ENCODE measurements at places on chromosomes 6 and 20.

DNA sequence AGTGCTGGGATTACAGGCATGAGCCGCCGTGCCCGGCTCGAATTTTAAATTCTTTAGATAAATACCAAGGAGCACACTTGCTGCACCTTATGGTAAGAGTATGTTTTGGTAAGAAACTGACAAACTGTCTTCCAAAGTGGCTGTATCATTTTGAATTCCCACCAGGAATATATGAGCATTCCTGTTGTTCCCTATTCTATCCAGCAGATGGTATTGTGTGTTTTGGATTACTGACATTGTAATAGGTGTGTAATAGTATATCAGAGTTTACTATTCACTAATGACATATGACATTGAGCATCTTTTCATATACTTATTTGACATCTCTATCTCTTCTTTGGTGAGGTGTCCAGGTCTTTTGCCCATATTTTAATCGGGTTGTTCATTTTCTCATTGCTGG is 40.5 kb downstream of the TGM6 start:
- no peak for DNase-seq

DNA sequence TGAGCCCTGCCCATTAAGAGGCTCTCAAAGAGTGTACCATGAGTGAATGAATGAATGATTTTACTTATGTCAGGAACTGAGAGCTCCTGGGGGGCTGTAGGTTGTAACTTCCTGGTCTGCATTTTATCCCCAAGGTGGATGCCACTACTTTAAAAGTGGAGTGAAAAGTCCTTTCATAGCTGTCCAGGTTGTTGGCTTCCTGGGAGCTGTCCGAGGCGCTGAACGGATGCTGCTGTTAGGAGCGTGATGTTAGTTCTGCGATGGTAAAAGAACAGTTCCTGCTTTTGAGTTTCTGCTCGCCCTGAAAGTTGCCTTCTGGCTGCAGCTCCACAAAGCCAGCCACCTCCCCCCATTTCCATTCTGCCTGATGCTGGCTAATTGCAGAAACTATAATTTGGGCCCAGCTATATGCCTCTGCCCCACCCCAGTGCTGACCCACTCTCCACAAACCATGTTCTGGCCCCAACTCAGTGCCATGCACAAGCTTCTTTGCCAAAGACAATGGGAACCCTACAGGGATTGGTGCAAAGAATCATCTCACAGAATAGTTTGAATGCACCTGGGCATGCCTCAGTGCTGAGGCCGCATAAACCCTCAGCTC is 330.9 kb upstream of the CDH4 start:
- no peak for DNase-seq

- no peak for DNase-seq
Measured at GRCh38 chr20:11522366-11522741, 395.3 kb upstream of the BTBD3 start.

DNA sequence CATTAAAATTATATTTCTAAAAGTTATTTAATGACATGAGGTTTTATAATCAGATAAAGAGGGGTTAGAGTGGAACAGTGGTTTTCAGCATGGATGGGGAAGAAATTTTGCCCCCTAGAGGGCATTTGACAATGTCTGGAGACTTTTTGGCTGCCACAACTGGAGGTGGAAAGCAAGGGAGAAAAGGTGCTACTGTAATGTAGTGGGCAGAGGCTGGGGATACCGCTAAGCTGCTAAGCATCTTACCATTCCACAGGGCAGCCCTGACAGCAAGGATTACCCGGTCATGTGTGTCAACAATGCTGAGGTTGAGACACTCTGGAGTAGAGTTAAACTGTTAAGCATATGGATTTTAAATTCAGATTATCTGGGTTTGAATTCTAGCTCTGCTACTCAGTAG is 52.9 kb upstream of the FABP7 start:
- DNase-seq = no peak

DNA sequence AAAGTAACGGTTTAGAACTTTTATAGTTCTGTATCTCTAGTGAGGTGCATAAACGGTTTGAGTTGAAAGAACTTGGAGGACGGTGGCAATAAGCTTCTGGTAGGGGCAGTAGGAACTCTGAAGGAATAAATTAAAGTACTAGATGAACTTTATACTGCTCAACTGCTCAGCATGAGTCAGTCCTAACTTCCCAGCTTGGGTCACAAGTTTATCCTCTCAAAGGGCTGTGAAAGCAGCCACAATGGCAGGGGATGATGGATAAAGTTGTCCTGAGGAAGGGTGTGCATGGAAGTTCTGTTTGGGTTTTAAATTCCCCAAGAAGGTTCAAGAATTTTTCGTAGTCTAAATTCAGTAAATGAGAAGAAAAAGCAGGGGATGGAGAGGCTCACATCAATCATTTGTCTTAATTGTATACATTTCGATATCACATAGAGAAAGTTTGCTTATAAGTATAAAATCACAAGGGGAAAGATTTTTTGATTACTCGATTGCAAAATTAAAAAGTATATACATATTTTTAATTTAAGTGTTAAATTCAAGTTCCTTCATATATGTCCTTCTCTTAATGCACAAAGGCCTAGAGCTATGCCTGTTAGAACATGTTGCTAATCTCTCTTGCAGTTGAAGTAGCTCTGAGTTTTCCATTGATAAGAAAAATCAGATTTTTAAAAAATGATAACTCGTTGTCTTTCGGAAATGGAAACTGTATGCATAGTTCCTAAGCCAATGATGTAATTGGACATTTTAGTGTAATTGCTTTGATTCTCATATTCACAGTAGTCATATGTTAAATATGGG is 55.3 kb upstream of the JAG1 start:
- no peak for DNase-seq
